Midbrain (tissue), 1 donor: ENCODE measurements at places on chromosomes 7 and 10.

DNA sequence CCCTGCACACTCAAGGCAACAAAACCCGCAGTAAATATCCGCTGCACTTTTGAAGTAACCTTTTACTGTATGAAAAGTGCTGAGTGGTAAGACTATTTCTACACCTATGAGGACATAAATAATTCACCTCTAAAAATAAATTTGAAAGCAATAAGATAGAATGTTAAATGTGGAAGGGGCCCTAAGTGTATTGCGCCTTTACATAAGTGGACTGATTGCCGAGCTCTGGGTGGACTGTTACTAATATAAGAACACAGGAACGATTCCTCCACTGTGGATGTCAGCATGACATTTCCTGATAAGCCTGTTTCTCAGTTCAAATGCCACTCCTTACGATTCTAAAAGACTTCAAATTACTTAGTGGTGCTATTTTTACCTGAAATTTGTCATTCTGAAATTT lies 192.0 kb upstream of the PTN start:
- DNase-seq, result no peak

DNA sequence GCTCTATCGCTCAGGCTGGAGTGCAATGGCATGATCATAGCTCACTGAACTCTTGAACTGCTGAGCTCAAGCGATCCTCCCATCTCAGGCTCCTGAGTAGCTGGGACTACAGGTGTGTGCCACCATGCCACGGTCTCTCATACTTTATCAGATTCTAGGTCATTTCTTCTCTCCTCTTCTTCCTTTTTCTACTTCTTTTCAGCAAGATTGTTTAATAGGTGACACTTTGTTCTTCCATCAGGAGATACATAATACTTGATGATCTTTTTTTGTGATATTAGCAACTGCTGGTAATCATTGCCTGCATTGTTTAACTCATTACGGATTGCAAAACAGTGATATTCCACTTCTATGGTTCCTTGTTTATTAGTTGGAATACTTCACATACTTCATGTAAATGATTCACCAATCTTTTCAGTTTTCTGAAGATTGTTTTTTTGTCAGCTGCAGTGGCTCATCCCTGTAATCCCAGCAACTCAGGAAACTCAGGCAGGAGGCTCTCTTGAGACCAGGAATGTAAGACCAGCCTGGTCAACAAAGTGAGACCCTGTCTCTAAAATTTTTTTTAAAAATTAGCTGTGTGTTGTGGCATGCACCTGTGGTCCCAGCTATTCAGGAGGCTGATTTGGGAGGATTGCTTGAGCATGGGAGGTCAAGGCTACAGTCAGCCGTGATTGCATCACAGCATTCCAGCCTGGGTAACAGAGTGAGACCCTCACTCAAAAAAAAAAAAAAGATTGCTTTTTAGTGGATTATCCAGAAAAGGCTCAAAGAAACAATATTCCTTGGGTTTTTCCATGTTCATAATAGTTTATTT lies 36.2 kb upstream of the CHST3 start:
- DNase-seq, result no peak

DNA sequence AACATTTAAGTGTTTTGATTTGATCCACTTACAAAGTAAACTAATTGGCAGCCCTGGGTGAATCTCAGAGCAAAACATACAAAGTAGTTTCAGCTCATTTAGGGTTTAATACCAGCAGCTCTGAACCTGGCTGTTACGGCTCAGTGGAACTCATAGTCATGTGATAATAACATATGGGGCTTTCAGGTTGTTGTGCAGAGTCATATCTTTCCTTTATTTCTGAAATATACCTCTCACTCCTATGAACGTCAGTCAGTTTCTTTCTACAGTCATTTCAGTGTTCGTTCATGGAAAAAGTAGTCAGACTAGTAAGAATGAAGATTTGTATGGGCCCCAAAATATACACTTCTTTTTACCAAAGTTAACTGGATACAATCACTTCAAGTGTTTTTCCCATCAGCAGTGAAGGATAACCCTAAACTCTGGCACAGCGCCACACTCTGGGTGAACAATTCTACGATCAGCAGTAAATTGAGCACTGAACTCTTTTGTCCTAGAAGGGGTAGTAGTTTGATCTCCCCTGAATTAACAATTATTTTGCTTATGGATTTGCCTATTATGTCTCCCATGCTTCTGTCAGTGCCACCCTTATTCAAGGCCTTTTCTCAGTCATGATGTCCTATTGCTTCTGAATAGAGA lies 218.6 kb downstream of the THSD7A start:
- DNase-seq, result no peak

GRCh38 chr7:16985621-16986020 lies 103.8 kb upstream of the AGR3 start:
- DNase-seq, result no peak

GRCh38 chr10:90915766-90916075 lies 5.2 kb downstream of the ANKRD1 start:
- DNase-seq, result no peak

GRCh38 chr7:93055543-93056107 lies 62.2 kb downstream of the SAMD9 start:
- peak; percentile 45 for DNase-seq

GRCh38 chr7:108634535-108634934 lies 64.9 kb downstream of the DNAJB9 start:
- DNase-seq, result no peak

- peak; percentile 58 for DNase-seq
Observed at GRCh38 chr10:94413361-94413760, 11.0 kb downstream of the TBC1D12 start.

DNA sequence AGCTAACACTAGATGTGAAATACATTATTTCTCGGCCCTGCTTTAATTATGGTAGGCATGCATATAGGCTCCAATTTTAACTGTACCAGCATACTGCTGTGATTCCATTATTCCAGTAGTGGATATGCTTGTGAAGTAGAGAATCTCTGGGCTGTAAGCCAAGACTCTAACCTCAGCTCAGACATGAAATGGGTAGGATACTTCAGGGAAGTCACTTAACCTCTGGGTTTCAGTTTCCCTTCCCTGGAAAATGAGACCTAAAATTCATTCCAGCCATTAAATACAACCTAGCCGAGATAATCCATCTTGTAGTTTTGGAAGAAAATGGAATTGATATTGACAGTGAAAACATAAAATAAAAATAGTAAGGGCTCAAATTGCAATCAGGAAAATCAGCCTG lies 59.6 kb upstream of the TRIL start:
- no peak for DNase-seq

DNA sequence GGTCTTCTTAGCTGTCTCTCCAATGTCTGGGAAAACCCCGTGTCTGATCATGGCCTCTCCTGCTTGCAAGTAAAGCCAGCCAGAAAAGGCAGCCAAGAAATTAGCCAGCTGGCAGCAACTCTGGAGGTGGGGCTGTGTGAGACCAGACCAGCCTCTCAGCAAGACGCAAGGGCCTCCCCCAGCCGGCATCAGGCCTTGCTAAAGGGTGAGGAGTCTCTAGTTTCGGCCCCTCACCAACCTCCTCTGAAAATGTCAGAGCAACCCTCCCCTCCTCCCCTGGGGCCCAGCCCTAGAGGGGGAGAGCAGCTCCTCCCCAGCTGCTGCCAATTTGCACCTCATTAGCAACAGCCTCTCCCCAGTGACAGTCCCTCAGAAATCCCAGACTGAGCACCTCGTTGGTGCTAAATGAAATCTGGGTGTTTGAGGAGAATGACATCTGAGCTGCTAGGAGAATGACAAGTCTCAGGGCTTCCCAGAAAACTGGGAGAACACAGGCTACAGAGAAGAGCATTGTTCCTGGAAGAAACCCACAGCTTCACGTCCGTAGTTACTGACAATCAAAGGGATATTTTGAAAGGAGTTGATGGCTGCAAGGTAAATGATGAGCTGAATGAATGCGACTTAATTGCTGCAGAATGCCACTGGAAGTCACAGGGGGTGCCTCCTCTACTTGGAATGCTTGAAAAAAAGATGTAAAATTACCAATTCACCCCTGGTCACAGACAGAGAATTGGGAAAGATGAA lies 25.9 kb downstream of the DGKI start:
- peak; percentile 30 for DNase-seq

GRCh38 chr7:40717242-40717641 lies 582.4 kb downstream of the SUGCT start:
- DNase-seq, result no peak

DNA sequence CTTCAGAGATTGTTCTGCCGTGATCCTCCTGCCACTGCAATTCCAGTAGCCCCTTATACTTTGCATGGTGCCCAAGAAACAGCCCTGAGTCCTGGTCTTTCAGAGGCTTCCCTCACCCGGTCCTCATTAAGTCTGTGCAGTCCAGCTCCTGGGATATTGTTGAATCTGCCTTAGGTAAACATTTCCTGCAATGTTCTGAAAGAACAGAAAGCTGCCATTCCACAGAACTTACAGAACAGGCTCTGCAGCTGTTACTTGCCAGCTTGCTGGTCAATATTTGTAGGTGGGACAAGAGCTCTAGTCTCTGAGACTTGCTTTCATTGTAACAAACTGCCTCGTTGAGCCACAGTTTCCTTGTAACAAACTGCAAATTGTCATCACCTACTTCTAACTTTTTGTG lies 115.0 kb upstream of the KIF5B start:
- no peak for DNase-seq

- DNase-seq, result no peak
Observed at GRCh38 chr10:82319074-82319473, 444.1 kb downstream of the NRG3 start.

- no peak for DNase-seq
Observed at GRCh38 chr10:60849217-60849616, 70.9 kb downstream of the CDK1 start.

DNA sequence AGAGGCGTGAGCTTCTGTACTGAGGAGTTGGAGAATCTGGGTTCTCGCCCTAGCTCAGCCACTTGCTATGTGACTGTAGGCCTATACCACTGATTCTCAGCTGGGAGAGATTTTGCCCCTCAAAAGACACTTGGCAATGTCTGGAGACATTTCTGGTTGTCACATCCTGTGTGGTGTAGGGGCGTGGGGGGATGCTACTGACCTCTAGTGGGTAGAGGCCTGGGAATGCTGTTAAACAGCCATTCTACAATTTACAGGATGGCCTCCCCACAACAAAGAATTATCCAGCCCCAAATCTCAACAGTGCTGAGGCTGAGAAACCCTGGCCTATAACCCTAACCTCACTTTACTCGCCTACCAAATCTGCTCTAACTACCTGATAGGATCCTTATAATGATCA lies 58.8 kb upstream of the GAD2 start:
- DNase-seq, result no peak

DNA sequence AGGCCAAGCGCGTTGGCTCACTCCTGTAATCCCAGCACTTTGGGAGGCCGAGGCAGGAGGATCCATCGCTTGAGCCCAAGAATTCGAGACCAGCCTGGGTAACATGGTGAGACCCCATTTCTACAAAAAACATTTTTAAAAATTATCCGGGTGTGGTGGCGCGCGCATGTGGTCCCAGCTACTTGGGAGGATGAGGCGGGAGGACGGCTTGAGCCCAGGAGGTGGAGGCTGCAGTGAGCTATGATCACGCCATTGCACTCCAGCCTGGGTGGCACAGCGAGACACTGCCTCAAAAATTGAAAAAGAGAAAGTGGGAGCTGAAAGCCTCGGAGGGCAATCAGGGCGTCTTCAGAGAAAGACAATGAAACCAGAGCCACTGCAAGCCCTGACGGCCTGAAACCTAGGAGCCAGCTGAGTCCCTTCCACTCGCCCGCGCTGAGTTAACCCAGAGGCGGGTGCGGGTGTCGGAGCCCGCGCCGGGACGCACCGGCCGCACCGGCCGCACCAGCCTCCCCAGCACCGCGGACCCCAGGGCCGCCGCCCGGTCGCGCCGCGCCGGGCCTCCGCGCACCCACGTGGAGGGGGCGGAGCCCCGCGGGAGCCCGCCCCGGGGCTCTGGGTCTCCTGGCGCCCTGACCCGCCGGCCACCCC lies 22.4 kb downstream of the ZFAND2A start:
- DNase-seq, result no peak

DNA sequence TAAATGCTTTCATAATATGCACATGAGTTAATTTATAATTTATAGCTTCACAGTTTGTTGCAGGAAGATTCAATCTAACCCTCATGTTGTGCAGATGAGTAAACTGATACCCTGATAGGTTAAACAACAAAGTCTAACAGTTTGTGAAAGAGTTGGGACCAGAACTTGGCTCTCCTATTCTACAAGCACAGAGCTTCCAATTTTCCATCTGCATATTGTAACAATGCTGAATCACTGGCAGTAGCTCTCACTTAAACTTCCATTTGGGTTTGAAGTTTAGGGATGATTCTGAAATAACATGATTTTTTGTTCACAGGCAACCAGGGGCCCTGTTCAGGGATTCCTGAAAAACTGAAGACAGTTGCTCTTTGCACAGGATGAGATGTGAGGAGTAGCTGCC lies 179.3 kb downstream of the XPNPEP1 start:
- no peak for DNase-seq

DNA sequence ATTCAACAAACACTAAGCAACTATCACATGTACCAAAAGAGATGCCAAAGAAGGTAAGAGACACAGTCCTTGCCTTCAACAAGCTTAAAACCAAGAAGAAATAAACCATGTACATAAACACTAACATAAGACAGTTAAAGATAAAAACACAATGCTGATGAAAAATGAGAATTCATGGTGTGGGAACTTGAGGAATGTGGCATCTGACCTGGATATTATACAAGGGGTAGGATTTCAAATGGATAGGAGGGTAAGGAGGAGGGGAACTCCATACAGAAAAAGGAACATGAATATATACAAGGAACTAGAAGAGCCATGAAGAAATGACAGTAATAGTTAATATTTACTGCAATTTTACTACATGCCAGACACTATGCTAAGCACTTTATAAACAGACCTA lies 11.0 kb downstream of the HIBADH start:
- no peak for DNase-seq

DNA sequence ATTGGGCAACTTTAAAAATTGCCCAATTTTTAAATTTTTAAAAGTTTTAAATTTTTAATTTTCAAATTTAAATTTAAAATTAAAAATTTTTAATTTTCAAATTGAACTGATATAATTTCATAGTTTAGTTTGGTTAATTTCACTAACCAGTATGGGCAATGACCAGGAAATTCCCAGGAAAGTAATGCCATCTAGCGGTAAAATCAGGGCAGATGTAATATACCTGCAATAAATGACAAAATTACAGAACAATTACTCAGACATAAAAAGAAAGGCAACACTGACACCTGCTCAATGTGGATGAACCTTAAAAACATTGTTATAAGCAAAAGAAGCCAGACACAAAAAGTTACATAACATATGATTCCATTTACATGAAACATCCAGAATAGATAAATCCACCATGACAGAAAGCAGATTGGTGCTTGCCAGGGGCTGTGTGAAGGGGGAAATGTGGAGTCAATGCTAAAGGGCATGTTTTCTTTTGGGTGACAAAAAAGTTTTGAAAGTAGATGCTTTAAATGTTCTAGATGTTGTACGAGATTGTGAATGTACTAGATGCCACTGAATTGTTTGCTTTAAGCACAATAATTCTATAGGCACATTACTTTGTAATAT lies 28.6 kb upstream of the SLC16A12 start:
- DNase-seq, result peak; percentile 65
